Midbrain (tissue), 1 donor: ENCODE measurements at places on chromosomes 2 and 18.

DNA sequence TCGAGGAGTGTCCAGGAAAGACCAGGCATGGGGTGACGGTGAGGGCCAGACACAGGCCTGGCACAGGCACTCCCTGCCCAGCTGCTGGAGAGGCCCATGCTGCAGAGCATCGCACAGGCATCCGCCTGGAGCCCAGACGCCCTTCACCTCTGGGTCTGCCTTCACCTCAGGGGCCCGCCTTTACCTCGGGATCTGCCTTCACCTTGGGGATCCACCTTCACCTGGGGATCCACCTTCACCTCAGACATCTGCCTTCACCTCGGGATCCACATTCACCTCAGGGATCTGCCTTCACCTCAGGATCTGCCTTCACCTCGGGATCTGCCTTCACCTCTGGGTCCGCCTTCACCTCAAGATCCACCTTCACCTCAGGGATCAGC, 7.7 kb downstream of the KIF1A start:
- DNase-seq: no peak

DNA sequence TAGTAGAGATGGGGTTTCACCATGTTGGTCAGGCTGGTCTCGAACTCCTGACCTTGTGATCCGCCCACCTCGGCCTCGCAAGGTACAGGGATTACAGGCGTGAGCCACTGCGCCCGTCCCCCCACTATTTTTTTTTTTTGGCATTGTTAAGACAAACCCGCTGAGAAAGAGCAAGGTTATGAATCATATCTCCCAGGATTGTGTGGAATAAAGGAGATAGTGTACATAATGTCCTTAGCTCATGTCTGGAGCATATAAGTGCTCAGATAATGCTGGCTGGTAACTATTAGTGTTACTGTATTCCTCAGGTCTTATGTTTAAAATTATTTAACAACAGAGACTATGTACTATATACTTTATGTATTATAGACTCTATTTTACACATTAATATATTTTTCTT, 36.0 kb downstream of the TTC27 start:
- no peak for DNase-seq

DNA sequence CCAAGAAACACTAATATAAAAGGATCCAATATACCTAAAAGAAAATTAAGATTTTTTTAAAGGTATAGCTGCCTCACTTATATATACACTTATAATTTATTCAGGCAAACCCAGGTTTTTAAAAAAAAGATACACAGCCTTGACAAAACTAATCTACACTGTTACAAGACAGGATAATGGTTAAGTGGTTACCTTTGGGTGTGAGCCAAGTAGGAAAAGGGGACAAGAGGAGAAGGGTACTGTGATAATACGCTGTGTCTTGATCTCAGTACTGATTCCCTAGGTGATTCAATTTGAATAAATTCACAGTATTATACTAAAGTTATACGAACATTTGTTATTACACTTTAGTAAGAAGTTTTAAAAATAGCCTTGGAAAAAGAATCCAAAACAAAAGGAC, 30.6 kb downstream of the KLHL41 start:
- no peak for DNase-seq

DNA sequence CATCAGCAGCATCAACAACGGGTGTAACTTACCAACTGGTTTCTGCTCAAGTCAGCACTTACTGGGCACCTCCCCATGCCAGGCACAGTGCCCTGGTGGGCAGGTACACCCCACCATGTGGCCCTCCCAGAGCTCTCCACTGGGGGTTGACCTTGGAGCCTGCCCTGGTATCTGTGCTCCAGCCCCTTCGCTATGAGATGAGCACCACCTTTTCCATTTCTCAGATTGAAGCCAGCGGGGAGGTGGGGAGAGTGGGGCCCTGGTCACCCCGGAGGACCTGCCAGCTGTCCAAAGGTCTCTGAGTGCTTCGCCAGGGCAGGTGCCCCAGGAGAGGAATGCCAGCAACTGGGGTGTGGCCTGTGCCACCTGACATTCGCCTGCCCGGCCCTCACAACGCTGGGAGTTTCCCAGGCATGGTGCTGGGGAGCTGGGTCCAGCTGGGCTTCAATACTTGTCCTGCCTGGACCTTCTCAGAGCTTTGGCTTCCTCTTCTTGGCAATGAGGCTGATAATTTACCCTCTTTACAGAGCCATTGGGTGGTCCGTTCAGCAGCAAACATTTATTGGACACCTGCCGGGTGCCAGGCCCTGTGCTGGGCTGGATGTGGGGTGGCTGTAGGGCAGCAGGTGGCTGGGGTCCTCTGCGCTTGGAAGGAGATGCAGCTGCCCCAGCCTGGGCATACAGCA, 5.9 kb upstream of the ZAP70 start:
- no peak for DNase-seq

- no peak for DNase-seq
Measured at GRCh38 chr2:108612514-108613183, 78.4 kb downstream of the LIMS1 start.

DNA sequence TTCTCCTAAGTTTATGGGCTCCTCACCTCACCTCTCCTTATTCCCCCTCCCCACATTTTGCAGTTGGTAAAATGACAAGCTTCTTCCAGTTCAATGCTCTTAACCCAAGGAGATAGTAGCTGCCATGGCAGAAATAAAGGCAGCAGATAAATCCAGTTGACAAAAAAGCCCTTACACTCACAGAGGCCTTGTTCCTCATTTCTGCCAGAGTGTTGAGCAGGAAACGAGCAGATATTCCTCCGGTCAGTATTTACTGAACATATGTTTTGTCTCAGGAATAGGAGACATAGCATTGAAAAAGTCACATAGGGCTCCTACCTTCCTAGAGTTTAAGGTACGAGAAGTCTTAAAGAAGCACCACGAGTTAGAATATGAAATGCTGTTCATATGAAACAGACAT, 493.7 kb upstream of the TNP1 start:
- DNase-seq: no peak

- peak; percentile 16 for DNase-seq
Measured at GRCh38 chr18:31250902-31251301, 67.1 kb upstream of the DSG1 start.

GRCh38 chr2:46329803-46330775, 32.9 kb downstream of the EPAS1 start:
- no peak for DNase-seq

DNA sequence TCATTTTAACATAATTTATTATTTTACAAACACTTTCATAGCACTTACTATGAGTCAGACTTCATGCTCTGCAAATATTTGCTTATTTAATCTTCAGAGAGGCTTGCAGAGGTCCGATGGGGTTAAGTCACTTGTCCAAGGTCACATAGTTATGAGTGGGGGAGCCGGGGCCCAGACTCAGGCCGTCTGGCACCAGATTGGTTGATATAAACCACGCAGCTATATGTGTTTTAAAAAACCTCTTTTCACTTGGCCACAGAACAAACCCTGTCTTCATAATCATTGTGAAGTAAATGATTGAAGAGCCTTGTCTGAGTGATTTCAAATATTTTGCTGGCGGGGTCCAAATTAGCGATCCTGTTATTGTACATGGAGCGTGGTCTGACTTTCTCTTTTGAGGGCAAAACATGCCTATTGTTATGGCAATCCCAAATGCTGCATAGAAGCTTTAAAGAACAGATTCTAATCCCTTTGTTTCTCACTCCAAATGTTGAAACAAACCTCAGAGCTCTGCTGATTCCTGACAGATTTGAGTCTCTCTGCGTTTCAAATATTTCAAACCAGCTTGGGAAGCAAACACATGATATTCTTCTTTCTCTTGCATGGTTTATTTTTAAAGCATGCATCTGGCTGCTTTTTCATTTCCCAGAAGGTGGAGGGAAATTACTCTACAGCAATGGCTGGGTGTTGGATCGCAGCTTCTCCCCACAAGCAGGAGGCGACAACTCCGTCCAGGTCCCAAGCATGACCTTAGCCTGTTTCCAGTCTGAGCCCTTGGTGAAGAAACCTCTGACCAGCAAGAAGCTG, 142.4 kb downstream of the DDX1 start:
- DNase-seq: no peak

DNA sequence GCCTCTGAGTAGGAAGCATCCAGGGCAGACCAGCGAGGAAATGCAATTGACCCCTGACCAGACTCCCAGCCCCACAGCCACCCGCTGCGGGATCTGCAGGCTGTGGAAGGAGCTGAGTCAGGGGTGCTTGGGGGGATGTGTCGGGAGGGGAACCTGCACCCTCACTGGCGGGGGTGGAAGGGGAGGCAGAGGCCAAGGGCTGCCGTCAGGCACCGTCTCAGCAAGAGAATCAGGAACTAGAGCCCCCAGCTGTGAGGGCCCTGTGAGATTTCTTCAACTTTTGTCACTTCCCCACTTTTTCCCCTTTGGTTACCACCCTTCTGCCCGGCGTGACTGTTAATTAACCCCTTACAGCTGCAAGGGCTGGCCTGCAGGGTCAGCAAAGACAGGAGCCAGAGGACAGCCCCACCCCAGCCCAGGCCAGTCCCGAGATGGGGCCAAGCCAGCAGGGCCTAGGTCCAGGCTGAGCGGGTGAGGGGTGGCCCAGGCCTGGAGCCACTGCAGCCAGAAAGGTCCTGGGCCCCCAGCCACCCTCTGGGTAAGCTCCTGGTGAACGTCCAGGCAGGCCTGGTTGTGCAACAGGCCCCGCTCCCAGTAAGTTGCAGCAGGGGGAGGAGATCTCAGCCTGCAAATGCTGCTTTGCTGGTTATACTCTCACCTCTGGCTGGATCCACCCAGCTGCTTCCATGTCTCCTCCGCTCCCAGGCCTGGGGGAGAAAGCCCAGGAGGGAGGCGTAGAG, 147.0 kb upstream of the ID2 start:
- peak; percentile 65 for DNase-seq

GRCh38 chr2:175964195-175964594, 37.9 kb downstream of the LNPK start:
- no peak for DNase-seq
